ENCODE measurements at places on chromosomes 1 and 21.

GRCh38 chr1:167501515-167502191 is 16.7 kb downstream of the CD247 start:
- DNase-seq: no peak

DNA sequence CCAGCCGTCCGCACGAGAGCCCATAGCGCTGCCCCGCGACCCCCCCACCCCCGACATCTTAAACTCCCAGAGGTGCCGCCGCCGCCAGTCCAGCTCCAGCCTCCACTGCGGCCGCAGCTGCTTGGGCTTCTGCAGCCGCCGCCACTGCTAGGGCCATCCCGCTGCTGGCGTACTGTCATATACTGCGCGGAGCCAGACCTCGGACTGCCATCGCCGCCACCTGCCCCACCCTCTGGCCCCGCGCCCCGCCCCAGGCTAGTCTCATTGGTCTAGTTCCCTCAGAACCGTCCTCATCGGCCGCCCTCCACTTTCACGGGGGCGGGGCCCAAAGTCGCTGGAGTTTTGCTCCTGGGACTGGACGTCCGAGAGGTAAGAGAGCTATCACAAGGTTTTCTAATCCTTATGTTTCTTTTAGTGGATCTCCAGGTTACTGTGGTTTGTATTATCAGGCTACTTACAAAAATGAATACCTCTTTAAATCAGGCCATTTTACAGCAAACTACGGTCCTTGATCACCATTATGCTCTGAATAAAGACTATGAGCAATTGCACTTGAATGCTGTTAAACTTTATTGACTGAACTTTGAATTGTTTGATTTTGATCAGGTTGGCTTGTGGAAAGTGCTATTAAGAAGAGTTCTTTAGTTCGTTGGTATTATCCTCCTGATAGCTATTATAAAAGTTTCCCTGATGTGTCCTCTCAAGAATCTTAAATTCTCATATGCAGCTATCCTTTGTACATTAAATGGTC is 2.8 kb upstream of the CD1D start:
- no peak for DNase-seq

DNA sequence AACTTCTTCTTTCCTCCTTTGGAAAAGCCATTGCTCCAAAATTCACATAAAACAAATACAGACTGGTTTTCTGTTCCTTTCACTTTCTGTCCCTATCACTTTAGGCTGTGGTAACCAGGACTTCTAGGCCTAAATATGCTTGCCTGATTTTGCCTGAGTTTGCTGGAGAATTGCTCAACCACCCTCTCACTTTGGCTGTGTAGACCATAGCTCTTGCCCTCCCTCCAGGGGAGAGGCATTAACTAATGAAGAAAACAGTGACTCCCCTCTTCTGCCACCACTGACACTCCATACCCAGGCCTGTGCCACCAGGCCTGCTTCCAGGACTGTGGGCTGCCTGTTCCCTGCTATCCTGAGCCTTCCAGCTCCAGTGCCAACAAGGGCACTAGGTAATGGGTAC is 163.5 kb downstream of the TOMM20 start:
- no peak for DNase-seq

- no peak for DNase-seq
These were observed 5.8 kb upstream of the PEAR1 start for GRCh38 chr1:156887734-156888133.

DNA sequence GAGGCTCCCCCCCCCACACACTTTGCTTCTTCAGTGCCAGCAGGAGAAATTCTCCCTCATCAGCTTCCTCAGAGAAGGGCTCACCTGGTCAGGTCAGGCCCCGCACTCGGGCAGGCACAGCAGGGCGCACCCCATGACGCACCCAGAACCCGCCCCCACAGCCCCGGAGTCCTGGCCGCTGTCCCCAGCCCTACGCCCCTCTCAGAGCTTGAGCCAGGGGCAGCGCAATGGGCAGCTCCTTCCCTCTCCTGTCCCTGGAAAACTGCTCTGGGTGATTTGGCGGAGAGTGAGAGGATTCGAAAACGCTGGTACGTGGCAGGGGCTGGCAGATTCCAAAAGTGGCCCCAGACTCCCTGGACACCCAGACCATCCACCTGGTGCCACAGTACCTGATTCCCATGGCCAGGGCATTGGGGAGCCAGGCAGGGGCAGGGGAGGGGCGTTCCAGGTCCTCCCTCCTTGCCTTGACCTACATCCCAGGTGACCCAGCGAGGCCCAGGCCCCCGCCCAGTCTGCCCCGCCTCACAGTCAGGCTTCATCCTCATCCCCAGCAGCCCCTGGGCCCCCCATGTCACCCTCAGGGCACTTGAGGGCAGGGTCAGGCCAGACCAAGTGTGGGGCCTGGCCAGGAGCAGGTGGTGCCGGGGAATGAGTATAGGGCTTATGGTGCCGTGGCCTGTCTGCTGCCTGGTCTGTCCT is 23.7 kb downstream of the RRP1 start:
- no peak for DNase-seq

DNA sequence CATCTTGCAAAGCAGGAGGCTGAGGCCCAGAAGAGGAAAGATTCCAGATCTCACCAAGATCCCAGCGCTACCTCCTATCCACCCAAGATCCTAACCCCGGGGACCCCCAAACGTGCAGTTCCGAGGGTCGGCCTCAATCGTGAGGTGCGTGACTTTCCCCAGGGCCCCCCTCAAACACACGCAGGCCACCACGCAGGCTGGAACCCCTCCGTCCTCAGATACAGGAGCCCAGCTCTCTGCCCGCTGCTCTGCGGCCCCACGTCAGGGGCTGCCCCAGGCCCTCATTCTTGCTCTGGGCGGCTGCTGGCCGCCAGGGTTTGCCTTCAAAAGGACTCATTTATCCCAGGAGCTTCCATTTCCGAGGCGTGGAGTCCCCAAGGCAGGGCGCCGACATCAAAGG is 39.9 kb downstream of the KRTAP10-1 start:
- no peak for DNase-seq

DNA sequence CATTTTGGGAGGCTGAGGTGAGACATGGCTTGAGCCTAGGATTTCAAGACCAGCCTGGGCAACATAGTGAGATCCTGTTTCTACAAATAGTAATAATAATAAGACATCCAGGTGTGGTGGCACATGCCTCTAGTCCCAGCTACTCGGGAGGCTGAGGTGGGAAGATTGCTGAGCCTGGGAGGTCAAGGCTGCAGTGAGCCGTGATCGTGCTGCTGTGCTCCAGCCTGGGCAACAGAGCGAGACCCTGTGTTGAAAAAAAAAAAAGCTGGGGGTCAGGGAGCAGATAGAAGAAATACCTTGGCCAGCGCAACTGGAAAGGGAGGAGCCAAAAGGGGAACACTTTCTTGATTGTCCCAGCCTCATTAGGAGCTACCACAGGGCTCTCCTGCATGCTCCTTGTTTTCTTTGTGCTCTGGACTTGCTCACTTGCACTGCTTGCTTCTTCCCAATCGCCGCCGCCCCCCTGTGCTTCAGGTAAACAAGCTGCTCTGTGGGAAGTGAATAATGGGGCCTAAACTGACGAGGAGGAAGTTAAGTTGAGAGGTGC is 31.1 kb downstream of the PBX1 start:
- DNase-seq: no peak

GRCh38 chr1:51517361-51518032 is 1.6 kb downstream of the EPS15 start:
- no peak for DNase-seq

DNA sequence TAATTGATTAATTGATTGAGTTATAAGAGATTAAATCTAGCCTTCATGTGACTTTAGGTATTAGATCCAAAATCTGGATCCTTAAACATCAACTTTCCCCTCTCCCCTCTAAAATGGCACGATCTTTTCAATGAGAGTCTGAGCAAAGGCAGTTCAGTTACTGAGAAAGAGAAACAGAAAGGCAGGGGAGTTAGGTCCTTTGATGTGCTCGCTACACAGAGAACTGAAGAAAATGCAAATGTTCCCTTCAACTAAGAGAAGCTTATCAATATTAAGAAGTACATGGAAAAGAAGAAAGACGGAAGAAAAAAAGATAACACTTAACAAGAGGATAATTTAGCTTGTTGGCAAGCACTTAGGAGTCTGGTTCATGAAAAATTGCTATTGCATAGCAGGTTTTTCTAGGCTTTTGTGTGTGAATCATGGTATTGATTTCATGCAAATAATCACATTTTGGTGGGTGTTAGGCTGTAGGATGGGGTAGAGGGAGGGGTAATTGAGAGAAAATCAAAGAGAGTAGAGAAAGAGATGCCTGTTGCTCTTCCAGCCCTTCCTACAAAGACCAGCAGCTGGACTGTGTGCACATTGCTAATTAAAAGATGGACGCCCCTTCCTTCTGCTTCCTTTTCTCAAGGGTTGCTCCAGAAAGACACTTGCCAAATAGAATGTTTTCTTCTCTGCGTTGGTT is 307.6 kb upstream of the PLXNA2 start:
- DNase-seq: no peak

DNA sequence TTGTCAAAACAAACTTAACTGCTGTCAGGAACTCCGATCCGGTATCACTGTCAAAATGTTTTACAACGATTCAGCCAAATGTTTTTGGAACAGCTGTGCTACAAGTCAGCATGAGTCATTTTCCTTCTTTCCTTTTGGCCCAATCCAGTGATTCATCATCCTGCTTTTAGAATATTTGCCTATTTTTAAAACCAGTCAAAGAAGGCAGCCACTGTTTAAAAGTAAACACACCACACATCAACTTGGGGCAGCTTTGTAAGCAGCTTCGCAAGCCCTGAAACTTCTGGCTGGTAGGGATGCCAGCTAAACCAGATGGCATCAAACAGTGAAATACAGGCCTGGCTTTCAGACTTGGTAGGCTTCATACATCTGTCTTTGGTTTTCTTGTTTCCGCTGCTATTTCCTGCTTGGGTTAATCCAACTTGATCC is 14.9 kb downstream of the MAP3K7CL start:
- peak; percentile 80 for DNase-seq

GRCh38 chr1:165632491-165632890 is 1.5 kb downstream of the MGST3 start:
- DNase-seq: no peak

- DNase-seq: no peak
These were observed 149.5 kb downstream of the GRIK3 start for GRCh38 chr1:36884801-36885200.

- no peak for DNase-seq
These were observed 35.2 kb upstream of the MAB21L3 start for GRCh38 chr1:116075990-116076389.

GRCh38 chr1:161884475-161884874 is 118.4 kb downstream of the ATF6 start:
- no peak for DNase-seq

GRCh38 chr1:200302921-200303290 is 106.9 kb downstream of the ZNF281 start:
- DNase-seq: no peak

GRCh38 chr1:184854036-184854435 is 99.4 kb upstream of the EDEM3 start:
- no peak for DNase-seq

GRCh38 chr1:167291539-167292185 is 71.0 kb downstream of the POU2F1 start:
- no peak for DNase-seq

- DNase-seq: no peak
These were observed 43.2 kb downstream of the ELK4 start for GRCh38 chr1:205588636-205589035.

- no peak for DNase-seq
These were observed 42.4 kb downstream of the PLPPR4 start for GRCh38 chr1:99306644-99307043.

GRCh38 chr1:6336776-6337622 is 56.6 kb downstream of the ACOT7 start:
- DNase-seq: no peak

DNA sequence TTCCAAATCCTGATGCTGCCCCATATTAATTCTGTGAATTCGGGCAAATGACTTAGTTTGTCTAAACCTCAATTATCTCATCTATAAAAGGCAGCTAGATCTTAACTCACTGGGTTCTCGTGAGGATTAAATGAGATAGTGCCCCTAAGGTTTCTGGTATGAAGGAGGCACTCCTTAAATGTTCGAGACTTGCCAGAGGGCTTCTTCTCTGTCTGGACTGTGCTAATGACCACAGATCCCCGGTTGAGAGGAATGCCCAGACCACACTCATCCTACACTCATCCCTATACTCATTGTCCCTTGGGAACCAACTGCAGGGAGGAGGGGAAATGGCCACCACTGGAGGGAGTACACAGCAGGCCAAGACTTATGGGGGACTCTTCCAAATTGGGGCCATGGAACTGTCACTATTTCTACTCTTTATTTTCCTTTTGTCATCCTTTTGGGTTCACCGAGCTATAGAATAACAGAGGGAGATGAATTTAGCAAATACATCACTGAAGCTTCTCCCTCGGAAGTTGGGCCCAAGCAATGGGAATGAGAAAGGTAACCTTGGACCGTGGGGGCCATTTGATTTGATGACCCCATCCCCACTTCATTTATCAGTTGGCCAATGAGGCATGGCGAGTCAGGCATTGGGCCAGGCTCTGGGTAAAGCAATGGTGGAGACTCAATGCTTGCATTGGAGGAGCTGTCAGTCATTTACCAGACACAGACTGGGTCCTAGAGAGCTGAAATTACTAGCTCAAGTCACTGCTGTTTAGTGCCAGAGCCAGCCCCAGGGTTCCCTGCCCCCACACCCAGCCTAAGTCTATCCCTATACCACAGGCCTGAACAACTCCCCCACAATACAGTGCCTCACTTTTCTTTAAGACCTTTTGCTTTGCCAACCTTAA is 5.1 kb downstream of the ATF3 start:
- DNase-seq: no peak

GRCh38 chr1:180534214-180534613 is 24.6 kb upstream of the OVAAL start:
- no peak for DNase-seq

DNA sequence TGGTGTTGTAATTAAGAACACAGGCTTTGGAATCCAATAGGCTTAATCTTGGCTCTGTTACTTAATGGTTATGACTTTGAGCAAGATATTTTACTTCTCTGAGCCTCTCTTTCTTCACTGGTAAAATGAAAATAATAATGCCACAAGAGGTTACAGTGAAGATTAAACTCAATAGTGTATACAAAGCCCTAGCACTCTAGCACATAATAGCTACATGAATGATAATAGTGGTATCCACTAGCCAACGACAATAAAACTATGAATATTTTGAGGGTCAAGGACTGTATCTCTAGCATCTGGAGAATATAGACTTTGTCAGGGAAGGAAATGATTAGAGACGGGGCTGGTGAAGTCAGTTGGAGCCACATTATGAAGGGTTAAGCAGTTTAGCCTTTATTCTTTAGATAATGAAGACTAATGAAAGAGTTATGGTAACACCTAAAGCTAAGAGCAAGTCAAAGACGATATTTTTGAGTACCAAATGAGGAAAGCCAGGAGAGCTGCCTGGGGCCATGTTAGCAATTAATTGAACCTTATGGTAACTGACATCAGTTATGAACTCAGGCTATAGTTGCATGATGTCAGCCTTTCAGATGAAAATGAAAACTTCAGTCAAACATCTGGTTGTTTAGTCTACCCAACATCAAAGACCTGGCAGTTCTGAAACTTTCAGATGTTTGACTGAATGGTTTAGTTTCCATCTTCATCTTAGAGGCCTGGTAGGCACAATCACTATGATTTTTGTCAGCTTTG is 32.8 kb upstream of the RNF11 start:
- DNase-seq: no peak

GRCh38 chr1:100075773-100076172 is 57.0 kb downstream of the SASS6 start:
- DNase-seq: no peak

GRCh38 chr1:205928317-205928716 is 14.9 kb downstream of the SLC26A9 start:
- DNase-seq: no peak

All from Panc1 (cell line).